NCI-H1436 (cell line): ENCODE measurements at places on chromosomes 3 and 15.

- DNase-seq = no peak
These were observed 403.6 kb downstream of the ERC2 start for GRCh38 chr3:56064684-56065083.

DNA sequence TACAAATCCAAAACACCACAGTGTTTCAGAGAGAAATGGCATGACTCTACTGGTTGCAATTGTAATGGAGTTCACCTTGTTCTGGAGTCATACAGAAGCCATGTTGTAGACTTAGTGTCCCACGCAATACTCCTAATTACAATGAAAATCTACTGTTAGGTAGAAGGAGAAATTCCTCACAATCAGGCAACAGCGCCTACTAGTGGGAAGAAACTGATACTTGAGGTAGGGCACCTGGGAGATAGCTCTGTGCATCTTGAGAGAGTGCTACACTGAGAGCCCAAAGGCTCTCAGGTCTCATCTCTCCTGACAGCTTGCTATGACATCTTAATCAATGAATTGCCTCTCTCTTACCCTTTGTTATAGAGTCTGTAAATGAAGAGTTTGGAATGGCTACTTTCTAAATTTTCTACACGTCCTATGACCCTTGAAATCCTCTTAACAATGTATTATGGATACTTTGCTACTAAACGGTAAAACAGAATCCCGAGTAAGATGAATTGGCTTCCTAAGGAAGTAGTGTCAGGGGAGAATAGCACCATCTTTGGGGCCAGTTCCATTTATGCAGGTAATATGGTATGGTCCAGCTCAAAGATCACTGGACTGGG is 422.7 kb upstream of the TPRG1 start:
- DNase-seq = no peak

- DNase-seq = no peak
These were observed 42.3 kb upstream of the FXR1 start for GRCh38 chr3:180870008-180870699.

- no peak for DNase-seq
These were observed 89.7 kb downstream of the TP63 start for GRCh38 chr3:189720736-189721417.

DNA sequence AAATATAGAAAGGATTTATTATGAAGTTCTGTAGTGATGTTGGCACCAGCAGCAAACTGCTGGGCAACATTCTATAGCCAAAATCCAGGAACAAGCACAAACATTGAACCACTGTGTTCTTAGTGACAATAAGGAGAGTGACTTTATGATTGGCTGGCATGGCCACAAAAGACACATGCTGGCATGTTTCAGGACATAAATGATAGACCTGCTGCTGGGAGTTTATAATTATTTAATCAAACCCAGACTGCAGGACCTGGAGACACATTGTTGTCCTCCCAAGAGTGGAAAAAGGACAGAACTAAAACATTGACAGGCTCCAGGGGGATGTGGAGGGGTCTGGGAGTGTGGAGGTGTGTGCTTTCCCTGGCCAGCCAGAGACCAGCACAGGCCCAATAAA is 255.3 kb upstream of the LRTM1 start:
- DNase-seq = no peak

DNA sequence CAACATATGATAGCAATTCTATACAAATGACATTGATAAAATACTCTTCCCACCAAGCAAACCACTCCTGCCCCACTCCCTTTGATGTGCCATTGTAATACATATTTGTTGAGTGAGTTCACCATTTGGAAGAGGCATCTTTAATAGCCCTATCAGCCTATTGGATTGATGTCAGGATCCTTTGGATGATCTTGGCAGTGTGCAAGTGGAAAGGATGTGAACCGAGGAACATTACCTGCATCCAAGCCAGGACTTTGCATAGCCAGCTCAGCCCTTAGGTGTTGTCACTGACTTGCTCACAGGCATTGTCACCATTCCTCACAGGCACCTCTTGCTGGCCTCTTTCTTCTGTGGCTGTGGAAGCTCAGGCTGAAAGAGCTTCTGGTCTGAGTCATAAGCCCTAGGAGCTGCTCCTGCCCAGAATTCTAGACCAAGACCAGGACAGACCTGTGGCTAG is 16.5 kb upstream of the TIMP4 start:
- DNase-seq = no peak

GRCh38 chr3:65291448-65292125 is 603.8 kb upstream of the ADAMTS9 start:
- no peak for DNase-seq

DNA sequence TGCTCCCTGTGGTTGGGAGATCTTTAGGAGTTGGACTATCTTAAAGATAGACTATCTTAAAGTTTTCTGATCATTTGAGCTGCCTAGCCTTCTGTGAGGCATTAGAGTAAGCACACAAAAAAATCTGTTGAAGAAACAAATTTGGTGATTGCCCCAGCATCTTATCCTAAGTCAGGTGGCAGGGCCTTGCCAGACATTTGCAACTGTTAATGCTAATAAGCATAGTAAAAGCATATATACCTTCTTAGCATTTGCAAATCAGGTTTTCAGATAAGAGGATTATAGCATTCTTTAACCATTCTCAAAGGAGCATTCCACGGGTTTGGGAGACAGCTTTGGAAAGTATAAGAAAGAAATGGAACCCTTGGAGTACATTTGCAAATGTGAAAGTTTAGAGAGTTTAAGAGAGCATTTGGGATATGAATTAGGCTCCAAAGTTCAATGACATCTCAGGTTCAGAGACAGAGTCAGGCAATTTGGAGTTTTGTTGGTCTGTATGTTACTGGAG is 61.0 kb downstream of the SEMA6D start:
- DNase-seq = no peak

- no peak for DNase-seq
These were observed 13.5 kb upstream of the TIPIN start for GRCh38 chr15:66369773-66370651.

DNA sequence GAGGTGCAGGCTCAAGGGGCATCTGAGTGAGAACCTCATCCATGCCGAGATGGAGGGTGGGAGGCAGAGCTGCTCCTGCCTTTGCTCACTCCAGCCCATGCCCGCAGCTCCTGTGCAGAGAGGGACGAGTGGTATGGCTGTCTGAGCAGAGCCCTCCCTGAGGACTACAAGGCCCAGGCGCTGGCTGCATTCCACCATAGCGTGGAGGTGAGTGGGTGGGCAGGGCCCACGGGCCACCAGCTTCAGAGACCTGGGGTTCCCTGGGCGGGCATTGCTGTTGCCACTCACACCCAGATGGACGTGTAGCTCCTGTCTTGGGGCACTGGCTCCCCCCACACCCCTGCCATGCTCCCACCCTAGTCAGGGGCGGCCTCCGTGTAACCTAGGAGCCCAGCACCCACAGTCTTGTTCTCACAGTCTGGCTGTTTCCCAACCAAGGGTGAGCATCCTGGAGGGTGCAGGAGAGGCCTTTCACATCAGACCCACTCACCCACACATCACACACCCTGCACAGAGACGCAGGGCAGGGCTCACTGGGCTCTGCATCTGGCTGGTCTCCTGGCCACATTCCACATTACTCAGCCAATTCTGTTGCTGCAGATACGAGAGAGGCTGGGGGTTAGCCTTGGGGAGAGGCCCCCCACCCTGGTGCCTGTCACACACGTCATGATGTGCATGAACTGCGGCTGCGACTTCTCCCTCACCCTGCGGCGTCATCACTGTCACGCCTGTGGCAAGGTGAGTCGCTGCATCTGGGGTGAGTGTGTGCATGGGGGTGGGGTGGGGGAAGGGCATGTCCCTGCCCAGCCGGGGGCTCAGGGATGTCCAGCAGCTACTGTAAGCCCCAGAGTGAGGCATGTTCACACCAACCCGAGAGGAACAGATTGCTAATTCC is 25.3 kb upstream of the NR2C2 start:
- no peak for DNase-seq

DNA sequence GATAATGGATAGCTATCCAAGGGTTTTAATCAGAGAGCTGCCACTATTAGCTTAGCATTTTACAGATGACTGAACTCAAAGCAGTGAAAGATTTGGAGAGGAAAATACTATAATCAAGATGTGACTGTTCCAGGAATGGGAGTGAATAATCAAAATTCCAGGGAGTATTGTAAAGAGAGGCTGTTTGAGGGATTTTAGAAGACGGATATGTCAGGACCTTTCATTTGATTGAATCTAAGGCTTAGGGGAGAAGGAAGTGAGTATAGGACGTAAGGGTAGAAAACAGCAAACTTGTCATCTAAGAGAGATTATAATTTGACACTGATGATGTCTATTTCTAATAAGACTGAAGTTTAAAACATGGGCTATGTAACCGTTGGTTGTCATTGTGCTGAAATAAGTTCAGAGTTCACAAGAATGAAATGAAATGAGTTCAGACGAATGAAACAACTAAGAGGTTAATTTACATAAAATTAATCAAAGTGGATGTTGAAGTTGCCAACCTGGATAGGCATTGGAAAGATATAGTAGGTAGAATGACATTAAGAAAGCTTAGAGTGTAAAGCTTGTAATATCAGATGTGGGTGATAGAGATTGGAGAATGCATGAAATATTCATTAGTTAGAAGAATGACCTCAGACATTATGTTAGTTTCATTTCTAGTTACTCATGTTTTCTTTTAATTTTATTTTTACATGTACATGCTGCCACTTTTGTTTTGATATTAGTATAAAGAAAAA is 842.8 kb downstream of the SI start:
- DNase-seq = no peak

DNA sequence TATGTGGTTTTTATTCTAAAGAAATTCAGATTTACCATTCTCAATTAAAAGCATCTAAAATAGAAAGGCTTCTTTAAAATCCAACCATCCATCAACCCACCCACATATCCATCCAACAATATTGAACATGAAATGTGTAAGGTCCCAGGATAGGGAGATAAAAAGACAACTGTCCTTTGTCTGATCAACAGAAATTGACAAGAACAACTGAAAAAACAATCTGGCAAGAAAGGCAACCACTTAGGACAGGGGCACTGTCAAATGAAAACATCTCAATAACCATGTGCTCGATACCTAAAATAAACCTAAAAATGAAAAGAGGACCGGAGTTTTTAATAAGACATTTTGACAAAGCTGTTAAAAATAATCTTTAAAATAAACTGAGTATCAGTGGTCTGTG is 67.2 kb downstream of the NR1I2 start:
- no peak for DNase-seq

DNA sequence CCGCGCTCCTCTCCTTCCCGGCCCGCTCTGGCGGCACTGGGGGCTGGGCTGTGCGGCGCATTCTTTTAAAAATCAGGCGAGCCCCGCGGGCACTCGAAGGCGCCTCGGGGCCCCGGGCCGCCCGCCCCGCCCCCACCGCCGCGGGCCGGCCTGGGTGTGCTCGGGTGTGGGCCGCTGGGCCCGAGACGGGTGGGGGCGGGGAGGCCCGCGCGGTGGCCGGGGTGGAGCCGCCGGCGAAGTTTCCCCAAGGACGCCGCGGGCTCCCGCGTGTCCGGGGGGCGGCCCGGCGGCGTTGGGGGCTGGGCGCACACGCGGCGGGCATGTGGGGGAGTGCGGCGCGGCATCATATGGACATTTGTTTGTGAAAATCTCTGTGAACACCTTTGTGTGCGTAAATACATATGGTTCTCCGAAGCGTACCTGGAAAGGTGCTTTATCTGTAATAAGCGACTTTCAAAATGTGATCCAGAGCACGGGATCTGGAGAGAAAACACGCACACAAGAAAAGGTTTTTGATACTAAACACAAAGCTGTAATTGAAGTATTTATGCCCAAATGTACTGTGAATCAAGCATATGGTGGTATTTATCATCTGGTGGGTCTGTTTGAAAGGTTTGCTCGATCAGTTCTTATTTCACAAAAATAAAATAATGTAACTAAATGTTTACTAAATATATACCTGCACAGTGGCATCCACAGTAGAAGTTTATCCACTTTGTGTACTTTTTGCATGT is 612 bp upstream of the TBL1XR1 start:
- DNase-seq = peak; percentile 89

DNA sequence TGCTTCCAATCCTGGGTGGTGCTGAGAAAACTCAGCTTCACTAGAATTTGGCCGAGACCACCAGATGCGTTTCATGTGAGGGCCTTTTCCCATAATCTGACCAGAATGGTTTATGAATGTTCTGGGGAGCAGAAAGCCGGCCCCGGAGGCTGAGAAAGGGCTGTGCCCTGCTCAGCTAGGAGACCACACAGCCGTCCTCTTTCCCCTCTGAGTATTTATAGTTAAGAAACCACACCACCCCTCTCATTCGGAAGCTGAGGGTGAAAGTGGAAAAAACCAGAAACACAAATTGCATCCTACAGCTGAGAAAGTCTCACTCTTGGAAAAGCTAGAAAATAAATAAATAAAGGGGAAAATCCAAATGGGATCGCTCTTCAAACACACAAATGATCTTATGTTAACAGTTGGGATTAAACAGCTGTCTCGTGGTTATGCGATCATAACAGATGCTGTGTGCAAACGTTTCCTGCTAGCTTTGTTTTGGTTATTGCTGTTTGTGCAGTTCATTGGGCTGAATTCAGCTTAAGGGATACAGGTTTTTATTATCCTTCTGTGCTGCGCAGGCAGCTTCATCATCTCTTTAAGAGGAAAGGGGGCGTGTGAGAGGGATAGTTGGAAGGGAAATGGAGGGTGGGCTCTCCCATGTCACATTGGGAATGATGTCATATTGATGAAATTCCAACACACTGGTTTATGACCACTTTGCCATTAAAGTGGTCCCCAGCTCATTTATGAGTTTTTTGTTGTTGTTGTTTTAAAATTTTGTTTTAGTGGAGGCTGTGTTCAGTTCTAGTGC is 1026.2 kb upstream of the NR2F2 start:
- DNase-seq = no peak

DNA sequence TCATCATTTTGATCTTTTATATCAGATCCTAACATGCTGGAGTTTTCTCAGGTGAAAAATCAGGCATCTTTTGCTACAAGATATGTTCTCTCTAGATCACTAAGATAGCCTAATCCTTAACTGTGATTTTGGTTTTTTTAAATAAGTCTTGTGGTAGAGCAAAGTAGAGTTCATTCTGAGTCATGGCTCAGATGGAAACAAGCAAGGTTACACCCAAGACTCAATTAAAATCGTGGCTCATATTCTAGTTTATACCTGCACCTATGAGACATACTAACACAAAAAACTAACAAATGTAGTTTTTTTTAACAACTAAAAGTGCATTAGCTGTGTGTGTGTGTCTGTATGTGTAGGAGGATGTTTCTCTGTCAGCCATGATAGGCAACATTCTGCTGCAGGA is 428.2 kb downstream of the NLGN1 start:
- no peak for DNase-seq

- no peak for DNase-seq
These were observed 193.2 kb upstream of the ZNF385D start for GRCh38 chr3:21944251-21944650.

GRCh38 chr3:71972031-71972430 is 187.1 kb upstream of the PROK2 start:
- DNase-seq = no peak

DNA sequence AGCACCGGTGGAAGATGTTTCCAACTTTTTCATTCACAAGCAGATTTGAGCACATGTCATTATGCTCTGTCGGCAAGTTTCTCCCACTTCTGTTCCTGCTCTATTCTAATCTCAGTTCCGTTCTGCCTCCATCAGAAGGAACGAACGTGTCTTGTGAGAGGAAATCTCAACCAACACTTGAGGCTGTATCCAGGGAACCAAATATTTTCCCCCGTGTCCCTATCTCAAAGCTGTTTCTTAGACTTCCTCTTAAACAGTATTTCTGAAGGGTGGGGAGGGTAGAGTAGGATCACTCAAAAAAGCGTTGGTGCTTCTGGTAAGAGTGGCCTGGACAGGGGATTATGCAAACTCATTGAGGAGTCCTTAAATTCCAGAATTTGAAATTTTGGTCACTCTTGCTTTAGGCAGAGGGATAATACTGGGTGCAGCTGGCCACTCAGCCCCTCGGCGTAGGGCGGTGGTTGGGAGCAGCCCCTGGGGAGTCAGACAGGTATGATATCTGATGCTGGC is 54.9 kb downstream of the FRMD4B start:
- DNase-seq = no peak

- DNase-seq = no peak
These were observed 39.2 kb upstream of the POLR2M start for GRCh38 chr15:57667171-57667849.
